ENCODE measurements at places on chromosomes 6 and 20. TPM values are rescaled to one million over a fixed set of nuclear protein-coding genes. Genes with fewer than 3 reads are reported as not detected.

Gene SMLR1
- not detected for total RNA-seq

Gene TBC1D20
- total RNA-seq = 16.1 TPM

Gene HLA-DPA1
- 19.4 TPM for total RNA-seq

DNA sequence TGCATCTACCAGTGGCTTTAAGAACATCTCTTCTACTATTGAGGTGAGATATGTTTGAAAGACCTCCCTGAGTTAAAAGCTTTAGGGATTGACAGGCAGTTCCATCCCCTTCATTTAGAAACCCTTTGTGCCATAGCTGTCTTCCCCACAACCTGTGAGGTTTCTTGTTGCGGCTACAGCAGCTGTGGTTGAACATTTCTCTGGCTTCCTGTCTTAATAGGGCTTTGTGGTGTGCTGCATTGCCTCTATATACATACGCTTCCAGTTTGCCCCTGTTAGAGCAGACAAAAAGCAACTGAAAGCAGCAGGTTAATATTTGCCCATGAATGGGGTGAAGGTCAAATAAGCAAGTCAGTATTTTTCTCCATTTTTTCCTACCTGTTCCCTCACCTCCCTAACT, 210.2 kb downstream of the TMEM200A start:
- no peak overlapping the region for H3K27ac ChIP-seq
- peaks cover 25% of the 10 kb centered on the region for H3K4me1 ChIP-seq
- H3K27me3 ChIP-seq = no peaks in the 10 kb centered on the region
- peak overlapping the region; percentile 18 for H3K4me3 ChIP-seq

DNA sequence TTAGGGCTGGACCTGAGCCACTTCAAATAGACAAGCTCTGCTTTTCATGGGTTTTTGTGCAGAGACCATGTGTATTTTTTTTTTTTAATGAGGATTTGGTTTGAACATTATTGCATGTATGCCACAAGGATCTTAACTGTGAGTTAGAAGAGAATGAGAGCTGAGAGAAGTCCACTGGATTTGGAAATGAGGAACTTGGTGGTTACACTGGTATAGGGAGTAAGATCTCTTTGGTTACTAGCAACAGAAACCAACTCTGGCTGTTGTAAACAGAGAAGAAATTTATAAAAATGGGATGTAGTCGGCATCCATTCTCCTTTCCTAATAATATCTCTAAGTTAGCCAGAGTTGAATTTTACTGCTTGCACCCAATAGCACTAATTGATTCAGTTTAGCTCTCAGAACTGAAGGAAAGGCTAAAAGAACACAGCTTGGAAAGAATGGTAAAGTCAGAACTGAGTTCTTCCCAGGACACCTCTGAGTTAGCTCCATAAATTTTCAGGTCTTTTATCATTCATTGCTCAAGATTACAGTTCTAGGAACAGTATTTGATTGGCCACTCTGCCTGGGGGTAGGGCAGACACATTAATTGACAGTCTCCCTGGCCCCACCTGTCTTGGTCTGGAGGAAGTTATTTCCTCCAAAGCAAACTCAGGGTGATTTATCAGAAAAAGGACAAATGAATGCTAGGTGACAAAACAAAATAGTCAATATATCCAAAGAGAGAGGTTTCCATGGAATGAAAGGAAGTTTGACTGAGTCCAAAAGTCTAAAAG, 3.9 kb upstream of the WFDC2 start:
- peaks cover 12% of the 10 kb centered on the region for H3K4me1 ChIP-seq
- H3K27ac ChIP-seq = no peak overlapping the region
- H3K4me3 ChIP-seq = no peak overlapping the region
- DNase-seq = no peak
- no peaks in the 10 kb centered on the region for H3K36me3 ChIP-seq

DNA sequence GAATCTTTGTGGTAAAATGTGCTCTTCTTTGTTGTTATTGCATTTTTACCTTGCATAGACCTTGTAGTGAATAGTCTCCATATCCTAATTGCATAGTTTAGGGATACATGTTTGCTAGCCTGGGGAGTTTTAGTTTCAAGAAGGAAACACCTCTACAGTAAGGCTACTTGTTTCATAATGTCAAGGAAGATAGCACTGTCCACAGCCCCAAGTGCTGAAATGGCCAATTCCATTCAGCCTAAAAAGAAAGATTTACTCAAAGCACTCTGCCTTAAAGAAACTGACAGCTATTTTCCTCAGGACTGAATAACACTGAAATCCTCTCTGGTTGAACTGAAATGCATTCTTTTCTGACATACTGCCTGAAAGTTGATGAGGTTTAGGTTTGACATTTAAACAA, 2.6 kb downstream of the HCRTR2 start:
- H3K27me3 ChIP-seq = peaks cover 6% of the 10 kb centered on the region
- H3K27ac ChIP-seq = no peak overlapping the region
- H3K4me3 ChIP-seq = no peak overlapping the region
- H3K36me3 ChIP-seq = no peaks in the 10 kb centered on the region
- H3K4me1 ChIP-seq = no peaks in the 10 kb centered on the region
- DNase-seq = no peak

DNA sequence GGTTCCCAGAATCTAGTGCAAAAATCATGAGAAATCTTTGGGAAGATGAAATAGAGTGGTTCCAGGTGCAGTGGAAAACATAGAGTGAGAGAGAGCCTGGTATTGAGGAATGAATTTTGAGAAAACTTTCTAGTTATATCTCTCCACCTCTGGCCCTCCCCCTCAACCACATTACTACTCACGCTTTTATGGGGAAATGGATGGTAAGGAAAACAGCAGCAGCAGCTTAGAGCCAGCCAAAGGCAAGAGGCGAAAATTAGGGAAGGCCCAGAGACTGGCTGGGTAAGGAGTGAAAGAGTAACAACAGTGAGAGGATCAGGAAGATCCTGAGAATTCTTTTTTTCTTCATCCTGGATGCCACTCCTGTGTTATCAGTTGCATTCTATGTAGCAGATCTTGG, 187.9 kb upstream of the ECI2 start:
- DNase-seq = no peak
- no peaks in the 10 kb centered on the region for H3K27me3 ChIP-seq
- no peaks in the 10 kb centered on the region for H3K36me3 ChIP-seq
- no peak overlapping the region for H3K4me3 ChIP-seq

DNA sequence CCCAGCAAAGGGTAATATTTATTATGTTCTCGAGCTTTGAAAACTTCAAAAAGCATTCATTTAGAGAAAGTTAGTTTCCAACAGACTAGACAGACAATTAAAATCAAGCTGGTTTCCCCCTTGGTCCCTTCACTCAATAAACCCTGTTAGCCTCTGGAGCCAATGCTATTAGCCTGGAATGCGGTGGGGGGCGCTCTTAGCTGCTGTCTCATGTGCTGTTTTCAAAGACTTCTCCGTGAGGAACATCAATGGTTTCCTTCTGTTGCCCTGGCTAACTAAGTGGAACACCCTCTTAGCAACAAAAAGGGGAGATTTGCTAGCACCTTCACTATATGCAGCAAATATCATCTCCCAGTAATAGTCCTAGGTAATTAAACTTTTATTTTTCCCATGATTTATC, 86.4 kb downstream of the LY86 start:
- no peaks in the 10 kb centered on the region for H3K27me3 ChIP-seq
- no peaks in the 10 kb centered on the region for H3K36me3 ChIP-seq
- peaks cover 3% of the 10 kb centered on the region for H3K4me1 ChIP-seq
- no peak overlapping the region for H3K4me3 ChIP-seq
- H3K27ac ChIP-seq = no peak overlapping the region

DNA sequence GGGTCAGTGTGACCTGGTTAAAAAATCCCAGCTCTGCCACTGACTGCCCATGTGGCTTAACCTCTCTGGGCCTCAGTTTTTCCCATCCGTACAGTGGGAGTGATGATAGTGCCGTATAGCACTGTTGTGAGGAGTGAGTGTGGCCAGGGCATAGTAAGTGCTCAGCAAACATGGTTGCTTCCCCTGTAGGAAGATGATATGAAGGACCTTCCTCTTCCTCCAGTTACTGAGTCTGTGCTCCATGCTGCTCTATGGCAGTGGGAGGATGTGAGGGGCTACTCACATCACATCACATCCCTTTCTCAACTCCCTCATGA, 13.1 kb downstream of the C6orf132 start:
- DNase-seq = no peak
- H3K4me3 ChIP-seq = no peak overlapping the region
- no peaks in the 10 kb centered on the region for H3K27me3 ChIP-seq
- no peaks in the 10 kb centered on the region for H3K4me1 ChIP-seq
- no peak overlapping the region for H3K27ac ChIP-seq
- no peaks in the 10 kb centered on the region for H3K36me3 ChIP-seq

GRCh38 chr6:36692220-36692619, 5.4 kb upstream of the RAB44 start:
- peak overlapping the region; percentile 48 for H3K27ac ChIP-seq
- DNase-seq = peak; percentile 11
- no peak overlapping the region for H3K4me3 ChIP-seq
- no peaks in the 10 kb centered on the region for H3K36me3 ChIP-seq
- peaks cover 18% of the 10 kb centered on the region for H3K4me1 ChIP-seq
